ENCODE measurements at places on chromosomes 4 and X.

- no peak for DNase-seq
Observed at GRCh38 chr4:156705311-156705710, 266.3 kb downstream of the PDGFC start.

DNA sequence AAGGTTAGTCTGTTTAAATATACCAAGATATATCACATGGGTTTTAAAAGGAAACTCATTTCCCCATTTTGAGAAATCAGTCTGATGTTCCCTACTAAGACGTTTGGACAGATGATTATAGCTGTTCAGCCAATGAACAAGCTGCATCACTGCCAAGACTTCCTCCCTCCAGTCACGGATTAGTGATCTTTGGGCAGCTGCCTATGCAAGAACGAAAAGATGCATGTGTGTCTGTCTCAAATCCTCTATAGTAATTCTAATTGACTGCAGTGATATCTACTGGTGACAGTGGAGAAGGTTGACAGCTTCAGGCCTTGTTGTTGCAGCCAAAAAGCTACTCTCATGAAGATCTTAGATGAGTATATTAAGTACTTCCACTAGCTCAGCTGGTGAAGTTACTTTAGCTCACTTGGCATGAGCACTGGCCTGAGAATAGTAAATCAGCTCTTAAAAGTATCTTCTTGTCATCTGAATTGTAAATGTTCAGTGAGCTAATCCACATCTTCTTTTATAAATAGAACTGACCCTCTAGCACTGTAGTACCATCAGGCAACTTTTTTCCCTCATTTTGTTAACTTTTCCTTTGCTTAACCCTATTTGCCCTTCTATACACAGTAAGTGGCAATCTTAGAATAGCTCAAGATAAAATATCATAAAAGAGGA is 134.5 kb upstream of the PCDH10 start:
- DNase-seq = peak; percentile 11

- peak; percentile 62 for DNase-seq
Observed at GRCh38 chrX:101759000-101759399, 99.3 kb upstream of the ARMCX2 start.

DNA sequence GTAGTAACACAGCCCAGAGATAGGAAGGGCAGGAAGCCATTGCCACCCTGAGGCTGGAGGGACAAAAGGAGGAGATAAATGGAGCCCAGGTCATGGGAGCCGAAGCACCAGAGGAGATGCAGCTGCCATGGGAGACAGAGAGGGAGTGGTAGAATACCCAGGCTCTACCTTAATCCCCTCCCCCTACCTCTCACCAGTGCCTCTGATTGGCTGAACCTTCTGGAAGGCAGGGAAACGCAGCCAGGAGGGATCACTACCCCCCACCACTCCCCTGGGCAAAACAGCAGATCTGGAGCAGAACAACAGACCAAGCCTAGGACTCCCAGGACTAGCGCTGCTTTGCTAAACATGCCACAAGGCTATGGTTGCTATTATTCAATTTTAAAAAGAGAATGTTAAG is 114.2 kb downstream of the ZNF827 start:
- DNase-seq = no peak

DNA sequence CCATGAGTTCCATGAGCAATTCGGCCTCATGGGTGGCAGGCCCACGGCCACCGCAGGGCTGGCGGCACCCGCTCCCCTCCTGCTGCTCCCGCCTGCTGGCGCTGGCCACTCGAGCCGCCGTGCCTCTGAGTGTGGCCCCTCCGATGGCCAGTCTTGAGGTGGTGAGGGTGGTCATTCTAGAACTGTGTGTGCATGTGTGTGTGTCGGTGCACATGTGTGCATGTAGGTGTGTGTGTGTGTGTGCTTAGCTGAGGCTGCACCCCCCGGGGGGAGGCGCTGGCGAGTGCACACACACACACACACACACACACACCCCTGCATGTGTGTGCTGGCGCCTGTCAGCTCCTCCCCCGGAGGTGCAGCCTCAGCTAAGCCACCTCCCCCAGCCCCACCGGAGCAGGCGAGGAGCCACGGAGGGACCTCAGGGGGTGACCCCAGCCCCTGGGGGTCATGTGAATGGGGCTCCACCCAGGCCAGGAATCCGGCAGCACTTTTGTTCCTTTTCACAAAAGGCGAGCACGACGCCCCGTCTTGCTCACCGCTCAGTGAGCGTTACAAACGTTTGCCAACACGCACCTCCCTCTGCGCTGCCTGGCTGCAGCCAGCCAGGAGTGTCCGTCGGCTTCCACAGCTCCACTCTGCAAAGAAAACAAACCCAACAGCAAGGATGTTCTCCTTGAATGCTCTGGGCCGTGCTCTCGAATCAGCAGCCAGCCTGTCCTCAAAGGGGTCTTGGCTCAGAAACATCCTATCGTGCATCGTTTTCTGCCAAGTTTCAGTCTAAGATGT is 29.9 kb downstream of the FGFRL1 start:
- no peak for DNase-seq

DNA sequence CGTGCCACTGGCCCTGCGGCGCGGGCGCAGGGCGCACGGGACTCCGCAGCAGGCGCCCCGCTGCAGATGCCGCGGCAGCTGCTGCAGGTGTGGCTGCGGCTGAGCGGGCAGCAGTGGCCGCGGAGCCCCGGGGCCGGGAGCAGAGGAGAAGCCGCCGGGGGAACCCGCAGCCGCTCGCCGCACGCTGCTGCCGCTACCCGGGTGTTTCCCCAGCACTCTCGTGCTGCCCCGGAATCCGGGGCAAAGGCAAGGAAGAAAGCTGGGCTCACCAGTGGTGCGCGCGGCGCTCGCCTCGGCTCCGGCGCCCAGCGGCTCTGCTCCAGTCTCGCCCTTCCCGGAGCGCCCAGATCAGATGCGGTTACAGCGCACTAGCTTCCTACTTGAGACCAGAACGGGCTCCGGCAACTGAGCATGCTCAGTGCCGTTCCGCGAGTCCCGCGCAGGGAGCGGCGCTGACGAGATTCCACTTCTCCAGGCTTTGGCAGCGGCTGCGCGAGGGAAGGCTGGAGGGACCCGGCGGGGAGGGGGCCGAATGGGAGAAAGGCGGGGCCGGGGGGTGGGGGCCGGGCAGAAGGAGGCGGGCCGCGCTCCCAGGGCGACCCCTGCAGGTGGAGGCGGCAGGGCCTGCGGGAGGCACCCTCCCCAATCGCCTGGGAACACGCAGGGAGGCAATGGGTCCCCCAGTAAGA is at the start of gene APBB2:
Gene APBB2, minus strand, starts transcription at position 407 of the 689 bp plus-strand sequence. CDS start 181,288 bp downstream, outside the sequence.
- peak; percentile 99 for DNase-seq

GRCh38 chr4:174946246-174946645 is 28.1 kb downstream of the ADAM29 start:
- DNase-seq = no peak

GRCh38 chr4:112550728-112551127 is 34.7 kb upstream of the NEUROG2 start:
- no peak for DNase-seq

- no peak for DNase-seq
Observed at GRCh38 chr4:38615847-38616246, 48.2 kb upstream of the KLF3 start.

DNA sequence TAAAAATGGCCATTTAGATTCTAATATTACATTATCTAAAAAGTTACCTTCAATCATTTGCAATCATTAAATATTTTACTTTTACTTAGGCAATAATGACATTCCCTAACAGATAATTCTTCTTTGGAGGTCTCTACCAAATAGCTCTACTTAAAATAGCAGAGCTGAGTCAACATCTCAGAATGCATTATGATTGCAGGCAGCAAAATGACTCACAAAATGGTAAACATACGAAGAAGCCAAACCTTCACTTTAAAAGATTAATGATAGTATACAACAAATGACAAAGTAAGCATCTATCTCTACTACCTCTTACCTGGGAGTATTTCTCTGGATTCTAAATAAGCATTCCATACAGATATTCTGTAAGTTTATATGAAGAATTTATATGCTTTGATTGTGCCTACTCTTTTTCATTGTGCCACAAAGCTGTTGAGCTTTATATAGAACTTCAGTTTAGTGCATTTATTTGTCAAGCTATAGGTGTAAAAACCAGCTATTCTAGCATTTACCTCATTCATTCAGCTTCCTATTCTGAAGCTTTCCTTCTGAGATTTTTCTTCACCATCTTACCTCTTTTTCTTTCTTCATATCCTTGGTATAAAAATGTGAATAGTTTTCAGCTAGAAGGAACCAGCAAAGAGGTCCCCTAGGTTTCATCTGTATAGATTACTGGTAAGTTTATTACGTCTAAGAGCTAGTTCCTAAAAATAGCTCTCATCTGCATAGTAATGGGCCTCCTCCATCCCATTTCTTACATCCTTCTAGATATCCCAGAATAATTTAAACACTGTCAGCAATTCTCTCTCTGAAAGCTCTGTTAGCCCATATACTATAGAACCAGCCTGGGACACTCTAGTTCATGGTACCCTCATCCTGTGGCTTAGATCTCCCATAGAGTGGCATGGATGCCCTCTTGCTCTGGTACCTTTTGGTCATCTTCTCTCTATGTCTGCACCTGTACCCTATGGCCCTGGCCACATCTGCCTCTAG is 17.2 kb upstream of the SPCS3 start:
- no peak for DNase-seq

GRCh38 chr4:91909963-91910362 is 393.8 kb upstream of the GRID2 start:
- DNase-seq = no peak

- peak; percentile 2 for DNase-seq
Observed at GRCh38 chr4:32790803-32791202, 2070.6 kb downstream of the PCDH7 start.

- DNase-seq = peak; percentile 16
Observed at GRCh38 chr4:153684182-153684970, at the start of gene TLR2. TLR2 (plus strand) TSS chr4:153684280; CDS start chr4:153702908, 18,628 bp downstream.

DNA sequence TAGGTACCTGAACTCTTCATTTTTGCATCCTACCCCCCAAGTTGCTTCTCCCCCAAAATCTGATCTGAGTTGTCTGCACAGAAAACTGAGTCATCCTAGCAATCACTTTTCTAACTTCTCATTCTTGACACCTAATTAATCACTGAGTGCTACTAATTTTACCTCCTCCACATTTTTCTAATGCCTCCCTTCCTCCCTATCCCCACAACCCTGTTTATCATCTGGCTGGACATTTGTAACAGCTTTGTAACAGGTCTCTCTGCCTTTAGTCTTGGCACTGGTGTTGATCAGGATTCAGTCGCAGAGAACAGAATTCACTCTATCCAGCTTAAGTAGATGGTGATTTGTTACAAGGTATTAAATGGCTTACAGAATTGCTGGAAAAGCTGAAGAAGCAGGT is 303.9 kb upstream of the GATB start:
- DNase-seq = no peak

DNA sequence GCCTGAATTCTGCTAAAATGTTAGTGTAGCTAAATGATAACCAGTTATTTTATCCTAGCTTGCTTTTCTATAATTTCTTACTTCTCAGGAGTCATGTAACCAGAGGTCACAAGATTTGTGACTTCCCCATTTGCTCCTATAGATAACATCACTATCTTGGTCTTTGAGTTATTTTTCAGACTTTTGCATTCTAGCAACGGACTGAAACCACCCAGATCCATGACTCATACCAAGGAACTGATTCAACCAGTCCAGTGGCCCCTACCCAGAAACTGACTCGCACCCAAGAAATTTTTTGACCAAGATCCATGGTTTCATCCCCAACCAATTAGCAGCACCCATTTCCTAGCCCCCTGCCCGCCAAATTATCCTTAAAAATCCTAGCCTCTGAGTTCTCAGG is 50.0 kb downstream of the IQCM start:
- DNase-seq = no peak

DNA sequence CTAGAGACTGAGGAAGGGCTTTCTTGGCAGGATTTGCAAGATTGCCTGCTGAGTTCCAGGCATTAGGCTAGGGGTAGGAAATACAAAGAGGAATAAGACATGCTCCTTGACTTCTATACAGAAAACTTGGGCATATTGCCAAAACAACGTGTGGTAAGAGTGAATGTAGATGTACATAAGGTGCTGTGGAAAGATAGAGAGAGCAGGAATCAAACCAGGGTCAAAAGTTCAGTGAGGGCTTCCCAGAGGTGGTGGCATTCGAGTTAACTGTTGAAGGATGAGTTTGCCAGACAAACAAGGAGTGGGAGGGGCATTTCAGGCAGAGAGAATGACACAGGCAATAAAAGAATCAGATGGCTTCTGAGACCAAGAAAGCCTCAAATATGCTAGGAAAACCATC is 187.9 kb downstream of the KDR start:
- DNase-seq = no peak

DNA sequence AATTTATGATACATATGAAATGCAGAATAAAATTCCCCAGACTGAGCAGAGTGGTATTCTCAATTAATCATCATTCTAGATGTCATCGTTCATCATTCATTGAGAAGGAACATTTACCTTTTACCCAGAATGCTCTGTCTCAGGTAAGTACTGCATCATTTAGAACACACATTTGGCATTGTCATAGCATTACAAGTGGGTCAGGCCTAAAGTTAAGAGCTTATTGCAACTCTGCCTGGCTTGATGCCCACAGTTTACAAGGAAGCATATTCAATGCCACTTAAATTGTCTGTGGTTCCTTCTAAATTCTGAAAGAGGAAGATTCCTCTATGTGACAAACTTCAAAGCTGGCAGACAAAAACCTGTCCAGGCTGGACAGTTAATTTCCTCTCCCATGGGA is 87.3 kb downstream of the CAMK2D start:
- no peak for DNase-seq

- peak; percentile 60 for DNase-seq
Observed at GRCh38 chrX:102712216-102712966, at the start of gene GPRASP2. GPRASP2 (plus strand) TSS chrX:102712448; CDS start chrX:102714870, 2,422 bp downstream.

DNA sequence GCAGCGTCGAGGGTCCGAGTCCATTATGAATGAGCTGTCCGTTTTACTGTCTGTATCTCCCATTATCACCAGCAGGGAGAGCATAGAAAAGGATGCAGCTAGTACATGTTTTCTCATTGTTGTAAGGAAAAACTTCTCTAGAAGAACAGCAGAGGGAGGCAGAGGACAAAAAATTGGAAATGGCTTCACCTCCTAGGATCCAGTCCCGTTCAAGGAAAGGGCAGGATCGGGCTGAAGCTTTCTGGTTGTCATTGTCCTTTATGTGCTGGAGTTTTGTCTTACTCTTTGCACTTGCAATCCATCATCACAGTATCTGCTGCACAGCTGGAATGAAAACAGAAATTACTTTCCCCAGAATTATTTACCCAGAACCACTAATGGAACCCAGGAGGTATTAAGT is 14.7 kb downstream of the NDP start:
- peak; percentile 70 for DNase-seq

DNA sequence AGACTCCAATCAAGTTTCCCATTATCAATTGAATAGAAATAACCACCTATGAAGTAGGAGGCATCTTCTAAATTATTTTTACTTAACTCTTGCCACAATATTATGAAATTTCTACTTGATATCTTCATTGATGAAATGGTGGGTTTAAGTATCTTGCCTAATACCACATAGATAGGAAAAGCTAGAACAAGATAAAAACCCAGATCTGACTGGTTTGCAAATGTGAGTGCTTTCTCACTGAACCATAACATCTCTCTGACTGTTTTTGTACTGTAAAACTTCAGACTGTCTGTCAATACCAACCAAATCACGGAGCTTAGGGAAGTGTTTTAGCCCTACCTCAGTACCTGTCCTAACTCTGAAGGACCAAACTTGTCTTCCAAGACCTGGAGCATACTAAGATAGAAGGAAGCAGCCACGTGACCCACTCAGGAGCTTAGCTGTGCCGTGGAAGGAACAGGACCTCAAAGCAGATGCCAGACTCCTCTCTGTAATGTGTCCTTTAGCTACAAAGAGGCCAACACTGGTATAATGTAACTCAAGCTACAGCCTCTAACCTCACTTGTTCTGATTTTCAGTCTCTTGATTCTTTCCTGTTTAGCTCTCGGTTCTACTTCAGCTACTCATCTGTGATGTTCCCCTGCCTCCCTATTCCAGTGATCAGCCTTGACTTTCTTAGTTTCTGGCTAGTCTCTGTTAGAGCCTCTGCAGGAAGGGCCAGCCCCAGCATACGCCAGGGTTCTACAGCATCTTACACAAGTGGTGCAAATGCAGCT is 84.4 kb downstream of the LRP2BP start:
- no peak for DNase-seq

Measured in muscle of back (tissue), 13 donors.